HepG2 (cell line): ENCODE measurements at places on chromosomes 7 and 10.
A peak's percentile ranks its signal among the peaks of the same experiment; 100 is the strongest.

GRCh38 chr10:103688491-103688890, 166.9 kb downstream of the SH3PXD2A start:
- no peak for DNase-seq

- no peak for DNase-seq
These were observed 149.3 kb downstream of the KLF6 start for GRCh38 chr10:3635697-3636096.

DNA sequence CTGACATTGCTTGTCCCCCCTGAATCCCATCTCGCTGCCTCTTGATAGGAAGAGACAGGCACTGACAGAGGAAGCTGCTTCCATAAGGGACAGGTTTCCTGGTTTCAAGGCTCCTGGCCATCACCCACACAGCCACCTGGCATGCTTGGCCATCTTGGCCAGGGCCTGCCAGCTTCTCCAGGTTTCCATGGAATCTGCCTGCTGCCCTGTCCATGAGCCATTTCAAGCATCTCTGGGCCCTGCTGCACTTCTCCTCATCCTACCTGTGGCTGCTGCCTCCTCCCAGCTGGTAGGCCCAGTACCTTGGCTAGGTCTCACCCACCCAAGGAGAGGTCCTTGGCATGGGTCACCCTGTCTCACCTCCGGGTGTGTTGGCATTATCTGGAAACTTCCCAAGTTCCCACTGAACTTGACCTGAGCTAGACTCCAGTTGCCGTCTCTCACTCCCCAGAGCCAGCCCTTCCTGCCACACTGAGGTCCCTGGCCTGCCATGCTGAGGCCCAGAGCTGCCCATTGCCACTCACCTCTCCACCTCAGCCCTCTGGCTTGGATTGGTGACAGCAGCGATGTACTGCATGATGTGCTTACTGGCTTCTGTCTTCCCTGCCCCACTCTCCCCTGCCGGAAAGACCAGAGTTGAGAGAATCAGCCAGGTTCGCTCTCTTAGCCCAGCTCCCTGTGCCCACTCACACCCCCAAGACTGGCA, 2.6 kb downstream of the MYO1G start:
- no peak for DNase-seq

DNA sequence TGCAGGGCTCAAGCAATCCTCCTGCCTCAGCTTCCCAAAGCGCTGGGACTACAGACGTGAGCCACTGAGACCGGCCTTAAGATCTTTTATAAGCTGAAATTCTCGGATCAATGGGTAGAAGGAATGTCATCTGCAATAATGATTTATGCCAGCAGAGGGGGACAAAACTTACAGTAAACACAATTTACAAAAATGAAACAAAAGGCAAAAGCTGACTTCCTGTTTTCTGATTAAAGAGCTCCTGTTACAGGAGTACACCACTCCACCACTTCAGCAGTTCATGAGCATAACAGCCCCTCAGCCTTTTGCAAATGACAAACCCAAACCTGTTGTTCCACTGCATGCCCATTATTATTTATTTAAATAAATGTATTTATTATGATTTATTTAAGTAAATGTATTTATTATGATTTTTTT, 88.5 kb upstream of the ATP6V0A4 start:
- peak; percentile 62 for DNase-seq

GRCh38 chr7:158887594-158887993, 31.2 kb downstream of the DYNC2I1 start:
- no peak for DNase-seq

DNA sequence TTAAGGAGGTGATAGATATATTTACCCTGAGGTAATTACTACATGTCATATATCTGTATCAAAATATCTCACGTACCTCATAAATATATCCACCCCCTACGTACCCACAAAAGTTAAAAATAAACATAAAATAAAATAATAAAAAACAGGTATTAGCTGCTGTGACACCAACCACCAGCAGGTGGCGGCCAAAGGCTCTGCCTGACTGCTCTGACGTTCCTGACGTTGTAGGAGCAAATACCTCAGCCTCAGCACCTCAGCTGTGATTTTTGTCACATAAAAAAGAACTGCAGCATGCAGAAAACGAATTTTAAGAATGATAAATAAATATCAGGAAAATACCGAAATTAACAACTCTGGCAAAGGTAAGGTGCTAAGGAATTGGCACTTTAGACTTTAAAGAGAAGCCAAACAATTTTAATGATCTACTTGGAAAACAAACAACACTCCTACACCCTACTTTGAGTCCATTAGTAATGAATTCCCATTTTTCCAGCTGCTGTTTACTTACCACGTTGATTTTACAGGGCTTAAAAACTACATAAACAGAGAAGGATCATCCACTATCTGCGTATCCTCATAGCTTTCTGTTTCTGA, 125.4 kb upstream of the TARP start:
- peak; percentile 21 for DNase-seq

GRCh38 chr7:155405399-155406318, 52.3 kb upstream of the EN2 start:
- DNase-seq = no peak

- no peak for DNase-seq
These were observed 10.6 kb downstream of the GPR146 start for GRCh38 chr7:1054861-1055450.

DNA sequence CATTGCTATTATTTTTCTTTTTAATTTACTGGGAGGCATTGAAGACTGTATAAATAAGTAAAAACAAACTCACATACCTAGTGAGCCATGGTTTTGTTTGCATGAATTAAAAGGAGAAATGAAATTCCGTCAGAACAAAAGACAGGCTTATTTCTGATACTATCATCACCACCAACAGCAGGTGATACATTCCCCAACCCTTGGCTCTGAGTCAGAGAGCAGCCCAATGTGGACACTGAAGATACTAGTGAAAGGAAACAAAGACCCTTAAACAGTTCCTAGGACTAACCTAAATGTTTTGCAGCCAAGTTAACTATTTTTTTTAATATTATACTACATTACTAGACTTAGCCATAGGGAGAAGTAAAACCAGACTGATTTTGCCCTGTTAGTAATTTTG, 31.6 kb downstream of the CHRM2 start:
- no peak for DNase-seq

- DNase-seq = no peak
These were observed 95.0 kb upstream of the SLC26A5 start for GRCh38 chr7:103541026-103541425.

DNA sequence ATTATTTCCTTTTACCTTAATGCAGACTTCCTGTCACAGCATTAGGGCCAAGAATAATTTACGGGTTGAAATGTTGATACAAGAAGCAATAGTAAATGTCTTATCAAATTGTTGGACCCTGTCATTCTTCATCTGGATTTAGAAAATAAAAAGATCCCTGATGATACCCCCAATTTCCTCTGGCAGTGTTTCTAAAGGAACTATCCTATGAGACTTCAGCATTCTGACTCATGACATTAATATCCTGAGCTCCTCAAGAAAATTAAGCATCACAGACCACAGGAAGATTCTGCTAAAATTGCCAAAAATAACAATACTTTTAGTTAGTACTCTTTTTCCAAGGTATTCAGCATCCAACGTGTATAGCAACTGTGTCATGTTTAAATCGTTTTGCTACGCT, 490.5 kb upstream of the ANKRD30A start:
- DNase-seq = no peak

DNA sequence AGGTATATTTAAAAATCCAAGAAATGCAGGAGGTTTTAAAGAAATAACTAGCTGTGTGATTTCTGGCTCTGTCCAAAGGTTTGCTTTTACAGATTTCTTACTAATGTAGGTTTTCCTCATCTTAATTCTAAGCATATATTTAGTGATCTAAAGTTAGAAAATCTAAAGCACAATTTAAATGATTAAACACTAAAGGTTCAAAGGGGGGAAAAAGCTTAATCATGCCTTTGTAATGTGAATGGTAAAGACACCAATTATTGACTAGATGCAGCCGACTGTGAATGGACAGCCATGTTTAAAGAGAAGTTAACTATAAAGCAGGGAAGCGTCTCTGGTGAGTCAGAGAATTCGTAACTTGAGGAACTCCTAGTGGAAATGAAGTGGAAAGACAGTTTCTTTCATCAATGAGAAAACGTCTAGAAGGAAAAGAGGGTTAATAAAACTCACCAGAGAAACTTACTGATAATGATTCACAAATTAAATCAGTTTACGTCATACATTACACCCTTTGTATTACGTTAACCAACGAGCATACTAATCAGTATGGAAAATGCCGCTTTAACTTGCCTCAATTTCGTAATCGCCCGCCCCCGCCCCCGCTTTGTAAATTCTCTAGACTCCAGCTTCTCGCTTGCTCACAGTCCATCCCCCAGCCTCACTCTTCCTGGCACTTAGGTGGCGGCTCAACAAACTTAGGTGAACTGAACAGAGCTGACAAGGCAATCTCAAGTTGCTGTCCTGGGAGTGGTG, 1.1 kb upstream of the HBP1 start:
- peak; percentile 74 for DNase-seq

DNA sequence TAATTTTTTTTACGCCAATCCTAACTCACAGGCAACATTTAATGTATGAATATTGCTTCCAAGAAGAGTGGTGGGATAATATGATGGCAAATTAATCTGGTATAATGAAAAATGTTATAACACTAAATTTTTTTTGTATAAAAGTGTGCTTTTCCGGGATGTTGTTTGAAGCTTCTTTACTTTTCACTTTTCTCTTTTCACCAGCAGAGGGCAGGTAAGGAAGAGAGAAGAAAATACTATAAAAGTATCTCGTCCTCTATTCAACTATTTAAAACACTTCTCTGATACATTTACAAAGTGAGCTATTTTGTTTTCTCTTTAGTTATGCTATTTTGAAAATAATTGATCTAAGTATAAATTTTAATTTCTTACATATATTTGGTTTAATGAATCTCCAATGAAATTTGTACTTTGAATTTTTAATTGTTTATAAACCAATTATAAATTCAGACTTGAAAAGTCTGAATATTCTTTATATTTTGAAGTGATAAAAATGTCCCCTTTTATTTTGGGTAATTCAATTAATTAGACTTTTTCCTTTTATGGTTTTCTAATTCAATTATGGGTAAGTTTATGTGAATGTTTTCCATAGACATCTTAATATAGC, 20.7 kb upstream of the CFTR start:
- DNase-seq = peak; percentile 18

DNA sequence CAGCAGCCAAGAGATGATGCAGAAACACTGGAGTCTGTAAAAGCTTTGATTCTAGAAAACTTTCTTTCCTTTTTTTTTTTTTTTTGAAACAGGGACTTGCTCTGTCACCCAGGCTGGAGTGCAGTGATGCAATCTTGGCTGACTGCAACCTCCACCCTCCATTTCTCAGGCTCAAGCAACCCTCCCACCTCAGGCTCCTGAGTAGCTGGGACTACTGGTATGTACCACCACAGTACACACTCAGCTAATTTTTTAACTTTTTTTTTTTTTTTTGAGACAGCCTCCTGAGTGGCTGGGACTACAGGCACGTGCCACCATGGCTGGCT, 17.0 kb upstream of the BAG3 start:
- no peak for DNase-seq

DNA sequence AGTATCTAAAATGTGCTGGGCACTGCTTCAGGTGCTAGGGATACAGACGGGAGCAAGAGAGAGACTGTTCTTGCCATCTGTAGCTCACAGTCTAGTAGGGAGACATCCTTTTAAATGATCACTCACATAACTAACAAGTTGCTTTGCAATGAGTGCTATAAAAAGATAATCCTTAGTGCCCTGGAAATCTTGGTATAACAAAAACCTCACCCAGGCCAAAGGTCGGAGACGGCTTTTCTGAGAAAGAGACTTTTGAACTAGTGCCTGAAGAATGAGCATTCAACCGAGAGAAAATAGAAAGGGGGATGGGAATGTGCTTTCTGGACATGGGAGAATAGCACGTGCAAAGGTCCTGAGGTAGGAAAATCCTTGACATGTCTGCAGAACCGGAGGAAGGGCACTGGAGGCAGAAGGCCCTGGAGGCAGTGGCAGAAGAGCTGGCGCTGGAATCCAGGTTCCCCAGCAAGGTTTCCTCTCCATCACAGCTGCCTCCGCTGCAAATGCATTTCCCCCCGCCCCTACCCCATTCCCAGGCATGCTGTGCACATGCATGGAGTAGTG, 89.4 kb downstream of the COL13A1 start:
- no peak for DNase-seq

DNA sequence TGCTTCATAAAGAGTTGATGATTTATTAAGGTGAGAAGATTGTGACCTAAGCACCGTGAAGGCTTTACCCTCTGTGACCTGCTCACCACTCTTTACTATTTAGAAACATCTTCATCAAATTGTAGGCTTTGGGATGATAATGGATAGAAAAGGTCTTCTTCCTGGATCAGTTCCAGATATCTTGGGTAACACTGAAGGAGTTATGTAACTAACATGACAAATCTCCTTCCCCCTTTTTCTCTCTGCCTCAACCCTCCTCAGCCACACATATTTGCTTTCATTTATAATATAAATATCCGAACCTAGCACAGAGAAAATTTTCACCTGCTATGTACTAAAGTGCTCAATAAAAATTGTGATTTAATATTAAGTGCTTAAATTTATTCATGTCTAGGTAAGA, 151.5 kb downstream of the FRMD4A start:
- no peak for DNase-seq

- DNase-seq = peak; percentile 12
These were observed 57.2 kb downstream of the MAD1L1 start for GRCh38 chr7:2175514-2175913.

- no peak for DNase-seq
These were observed 57.6 kb downstream of the CCDC71L start for GRCh38 chr7:106603346-106603745.

DNA sequence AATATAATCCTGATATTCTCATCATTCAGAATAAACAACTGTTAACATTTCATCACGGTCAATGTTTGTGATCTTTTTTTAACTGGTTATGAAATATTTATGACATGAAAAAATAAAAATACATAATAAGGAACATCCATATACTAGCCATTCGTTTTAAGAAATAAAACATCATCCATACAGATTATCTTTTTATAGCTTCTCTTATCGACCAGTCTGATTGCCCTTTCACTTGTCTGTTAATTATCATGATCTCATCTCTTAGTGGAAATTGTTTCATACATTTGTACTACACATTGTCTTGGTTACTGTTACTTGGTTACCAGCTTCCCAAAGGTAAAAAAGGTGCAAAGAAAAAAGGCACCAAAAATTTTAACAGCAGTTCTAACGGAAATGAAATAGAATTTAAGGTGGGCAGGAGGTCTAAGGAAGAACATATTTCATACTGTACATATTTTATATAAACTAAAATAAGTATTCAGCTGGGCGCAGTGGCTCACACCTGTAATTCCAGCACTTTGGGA, 8.4 kb downstream of the ARHGAP21 start:
- DNase-seq = no peak

- DNase-seq = no peak
These were observed 6.3 kb downstream of the COL28A1 start for GRCh38 chr7:7529328-7529727.

DNA sequence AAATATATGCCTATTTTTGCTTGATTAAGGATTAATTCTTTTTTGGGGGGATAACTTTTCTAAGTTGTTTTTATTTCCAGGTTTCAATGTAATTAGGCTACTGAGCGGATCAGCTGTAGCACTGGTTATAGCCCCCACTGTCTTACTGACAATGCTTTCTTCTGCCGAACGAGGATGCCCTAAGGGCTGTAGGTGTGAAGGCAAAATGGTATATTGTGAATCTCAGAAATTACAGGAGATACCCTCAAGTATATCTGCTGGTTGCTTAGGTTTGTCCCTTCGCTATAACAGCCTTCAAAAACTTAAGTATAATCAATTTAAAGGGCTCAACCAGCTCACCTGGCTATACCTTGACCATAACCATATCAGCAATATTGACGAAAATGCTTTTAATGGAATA, 1.0 kb downstream of the LRRTM3 start:
- no peak for DNase-seq
